ENCODE measurements at places on chromosomes 7 and 10.

- no peak for DNase-seq
These were observed 55.0 kb downstream of the SNX10 start for GRCh38 chr7:26346611-26347203.

- no peak for DNase-seq
These were observed 82.7 kb downstream of the CUX1 start for GRCh38 chr7:101900103-101900502.

DNA sequence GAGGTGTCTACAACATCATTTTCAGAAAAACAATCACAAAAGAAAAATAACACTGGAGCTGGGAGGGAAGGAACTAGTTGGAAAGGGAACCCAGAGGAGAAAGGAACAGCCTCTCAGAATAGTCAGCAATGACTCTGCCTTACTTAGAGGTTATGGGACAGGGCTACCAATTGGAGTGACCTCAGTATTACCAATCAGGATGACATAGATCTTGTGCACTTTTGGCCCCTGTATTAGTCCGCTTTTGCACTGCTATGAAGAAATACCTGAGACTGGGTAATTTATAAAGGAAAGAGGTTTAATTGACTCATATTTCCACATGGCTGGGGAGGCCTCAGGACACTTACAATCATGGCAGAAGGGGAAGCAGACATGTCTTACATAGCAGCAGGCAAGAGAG, 99.7 kb upstream of the SDK1 start:
- no peak for DNase-seq

DNA sequence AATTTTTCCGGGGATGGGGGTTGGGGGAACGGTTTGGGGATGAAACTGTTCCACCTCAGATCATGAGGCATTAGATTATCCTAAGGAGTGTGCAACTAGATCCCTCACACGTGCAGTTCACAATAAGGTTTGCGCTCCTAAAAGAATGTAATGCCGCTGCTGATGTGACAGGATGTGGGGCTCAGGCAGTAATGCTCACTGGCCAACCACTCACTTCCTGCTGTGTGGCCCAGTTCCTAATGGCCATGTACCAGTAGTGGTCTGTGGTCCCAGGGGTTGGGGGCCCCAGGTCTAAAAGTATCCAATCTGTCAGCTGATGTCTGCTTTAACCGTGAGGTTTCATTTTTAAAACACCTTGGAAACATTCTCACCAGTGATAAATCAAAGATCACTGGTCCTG, 2.2 kb downstream of the STN1 start:
- no peak for DNase-seq

DNA sequence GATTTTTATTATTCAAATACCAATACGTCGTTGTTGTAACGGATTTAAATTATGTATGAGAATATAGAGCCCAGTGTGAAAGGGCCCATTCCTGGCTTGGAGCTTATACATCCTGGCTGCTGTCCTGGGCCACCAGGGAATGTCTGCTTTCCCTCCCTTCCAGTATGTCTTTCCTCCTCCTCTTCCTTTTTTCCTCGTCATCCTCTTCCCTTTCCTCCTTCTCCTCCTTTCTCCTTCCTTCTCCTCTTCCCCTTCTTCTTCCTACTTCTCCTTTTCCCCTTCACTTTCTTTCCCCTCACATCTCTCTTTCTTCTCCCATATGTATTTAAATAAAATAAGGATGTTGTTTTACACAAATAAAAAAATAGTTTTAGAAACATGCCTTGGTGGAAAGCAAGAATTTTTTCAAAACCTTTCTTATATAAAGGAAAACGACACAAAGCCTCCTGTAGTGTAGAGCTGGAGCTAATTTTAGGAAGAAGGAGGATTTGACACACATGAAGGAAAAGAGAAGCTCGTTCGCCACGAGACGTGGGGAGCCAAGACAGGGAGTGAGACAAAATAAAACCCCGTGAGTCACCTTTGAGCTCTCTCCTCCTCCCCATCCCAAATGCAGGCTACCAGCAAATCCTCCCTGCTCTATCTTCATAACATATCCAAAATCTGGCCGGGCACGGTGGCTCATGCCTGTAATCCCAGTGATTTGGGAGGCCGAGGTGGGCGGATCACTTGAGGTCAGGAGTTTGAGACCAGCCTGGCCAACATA, 301.1 kb upstream of the LYZL1 start:
- DNase-seq, result no peak

GRCh38 chr10:34815185-34816084, at the start of gene PARD3:
PARD3 (minus strand) TSS chr10:34815296; CDS start chr10:34814995, 301 bp downstream.
- DNase-seq, result no peak

- DNase-seq, result no peak
These were observed 125.5 kb downstream of the RNF32 start for GRCh38 chr7:156765901-156766656.

Data from activated CD8-positive, alpha-beta memory T cell treated with anti-CD3 and anti-CD28 coated beads for 1 hour (primary cell).